ENCODE measurements at places on chromosomes 2 and 18.

DNA sequence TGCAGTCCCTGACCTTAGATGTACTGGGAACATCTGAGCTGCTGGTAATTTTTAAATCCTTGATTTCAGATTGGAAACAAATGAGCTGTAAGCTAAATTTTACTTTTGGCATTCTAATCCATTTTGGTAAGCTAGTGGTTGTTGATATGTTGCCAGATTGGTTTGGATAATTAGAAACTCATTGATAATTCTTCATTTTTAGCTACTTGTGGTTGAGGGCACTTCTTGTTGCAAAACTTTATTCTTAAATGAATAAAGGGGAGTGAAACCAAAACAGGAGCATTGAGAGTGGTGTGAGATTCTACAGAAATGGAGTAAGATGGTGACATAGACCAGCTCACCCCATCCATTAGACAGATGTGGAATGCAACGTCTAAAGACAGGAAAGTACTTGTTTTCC is 64.5 kb downstream of the ITGB1BP1 start:
- DNase-seq: no peak

GRCh38 chr2:78118037-78118436 is 595.9 kb upstream of the LRRTM4 start:
- no peak for DNase-seq

GRCh38 chr2:184359379-184359778 is 238.9 kb upstream of the ZNF804A start:
- DNase-seq: no peak

DNA sequence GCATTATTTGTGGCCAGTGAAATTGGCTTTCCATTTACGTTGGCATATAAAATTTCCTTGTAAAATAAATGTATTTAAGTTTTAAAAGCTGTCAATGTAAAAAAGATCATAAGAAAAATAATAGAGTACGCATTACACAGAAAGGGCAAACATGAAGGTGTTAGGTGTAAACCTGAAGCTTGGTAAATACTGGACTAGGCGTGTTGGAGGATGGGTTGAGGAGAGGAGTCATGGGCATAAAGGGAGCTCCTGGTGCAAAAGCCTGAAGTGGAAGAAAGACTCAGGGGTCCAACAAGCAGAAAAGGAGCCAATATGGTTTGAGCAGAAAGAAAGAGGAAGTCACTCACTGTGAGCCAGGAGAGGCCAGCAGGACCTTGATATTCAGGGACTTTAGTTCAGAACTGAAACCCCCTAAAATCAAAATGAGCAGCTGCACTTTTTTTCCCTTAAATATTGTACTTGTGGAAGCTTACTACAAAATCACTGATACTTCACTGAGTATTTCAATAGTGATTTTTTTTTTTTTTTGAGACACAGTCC is 24.4 kb downstream of the SP5 start:
- DNase-seq: no peak

DNA sequence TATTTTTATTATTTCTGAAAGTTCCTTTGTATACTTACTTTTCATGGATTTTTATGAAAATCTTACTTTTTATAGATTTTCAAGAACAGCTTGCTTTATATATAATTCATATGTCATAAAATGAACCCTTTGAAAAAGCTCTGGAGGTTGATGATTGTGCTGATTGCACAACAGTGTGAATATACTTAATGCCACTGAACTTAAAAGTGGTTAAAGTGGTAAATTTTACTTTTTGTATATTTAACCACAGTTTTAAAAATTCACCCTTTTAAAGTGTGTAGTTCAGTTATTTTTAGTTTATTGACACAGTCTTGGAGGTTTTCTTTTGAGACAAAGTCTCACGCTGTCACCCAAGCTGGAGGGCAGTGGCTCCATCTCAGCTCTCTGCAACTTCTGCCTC is 8.4 kb downstream of the SANBR start:
- no peak for DNase-seq

- no peak for DNase-seq
These were observed 12.0 kb downstream of the ATP6V1B1 start for GRCh38 chr2:70947556-70948184.

GRCh38 chr2:157184161-157184895 is 73.2 kb upstream of the GALNT5 start:
- no peak for DNase-seq

- DNase-seq: no peak
These were observed 5.6 kb downstream of the PAX8 start for GRCh38 chr2:113273027-113273551.

DNA sequence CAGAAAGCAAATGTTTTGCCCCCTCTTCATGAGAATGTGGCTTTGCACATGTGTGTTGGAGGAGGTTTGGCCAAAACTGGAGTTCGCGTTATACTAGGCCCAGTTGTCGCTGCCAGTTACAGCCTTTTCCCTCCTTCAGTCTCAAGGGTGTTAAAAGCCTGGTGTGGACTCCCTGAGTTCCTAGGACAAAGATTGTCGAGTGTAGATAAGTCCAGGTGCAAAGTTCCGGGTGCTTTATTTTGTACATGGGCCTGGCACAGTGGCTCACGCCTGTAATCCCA is 542 bp upstream of the RNF103 start:
- DNase-seq: no peak

DNA sequence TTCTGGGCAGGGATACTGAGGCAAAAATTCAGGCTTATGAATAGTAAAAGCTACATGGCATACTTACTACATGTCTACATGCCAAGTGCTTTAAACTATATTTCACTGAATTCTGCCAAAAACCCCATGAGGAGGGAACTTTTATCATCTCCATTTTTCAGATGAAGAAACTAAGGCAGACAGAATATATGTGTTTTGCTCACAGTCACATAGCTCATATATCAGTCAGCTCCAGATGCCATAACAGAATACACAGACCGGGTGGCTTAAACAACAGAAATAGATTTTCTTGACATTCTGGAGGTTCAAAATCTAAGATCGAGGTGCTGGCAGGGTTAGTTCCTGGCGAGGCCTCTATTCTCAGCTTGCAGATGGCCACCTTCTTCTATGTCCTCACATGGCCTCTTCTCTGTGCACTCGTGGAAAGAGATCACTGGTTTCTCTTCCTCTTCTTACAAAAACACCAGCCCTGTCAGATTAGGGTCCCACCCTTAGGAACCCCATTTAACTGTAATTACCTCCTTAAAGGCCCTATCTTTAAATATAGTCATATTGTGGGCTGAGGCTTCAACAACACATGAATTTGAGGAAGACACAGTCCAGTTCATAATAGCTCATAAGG is 27.1 kb upstream of the CREB1 start:
- DNase-seq: no peak

DNA sequence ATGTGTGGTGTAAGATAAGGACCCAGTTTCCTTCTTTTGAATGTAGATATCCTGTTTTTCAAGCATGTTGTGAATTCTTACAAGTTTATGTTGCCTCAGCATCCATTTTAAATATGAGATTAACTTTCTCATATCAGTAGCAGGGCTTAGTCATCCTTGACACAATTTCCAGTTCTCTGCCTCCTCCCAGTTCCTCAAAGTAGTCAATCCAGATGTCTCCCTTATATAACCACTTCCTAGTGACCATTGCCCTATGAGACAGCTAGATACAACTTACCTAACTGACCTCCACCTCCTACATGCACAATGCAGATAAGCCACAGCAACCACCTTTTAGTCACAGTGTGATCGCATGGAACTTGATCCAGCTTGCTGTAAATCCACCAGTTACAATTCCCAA is 269.2 kb upstream of the ZNF521 start:
- DNase-seq: no peak

- DNase-seq: no peak
These were observed 103.9 kb upstream of the DCC start for GRCh38 chr18:52236131-52236530.

- no peak for DNase-seq
These were observed 15.9 kb downstream of the POLI start for GRCh38 chr18:54284981-54285785.

- no peak for DNase-seq
These were observed 361.5 kb upstream of the RAB12 start for GRCh38 chr18:8247700-8248099.

- DNase-seq: no peak
These were observed 148.5 kb downstream of the MYT1L start for GRCh38 chr2:2182551-2183071.

- DNase-seq: no peak
These were observed 5.7 kb upstream of the GCFC2 start for GRCh38 chr2:75716406-75716805.

GRCh38 chr2:233449921-233450863 is 95.9 kb downstream of the DGKD start:
- DNase-seq: no peak

DNA sequence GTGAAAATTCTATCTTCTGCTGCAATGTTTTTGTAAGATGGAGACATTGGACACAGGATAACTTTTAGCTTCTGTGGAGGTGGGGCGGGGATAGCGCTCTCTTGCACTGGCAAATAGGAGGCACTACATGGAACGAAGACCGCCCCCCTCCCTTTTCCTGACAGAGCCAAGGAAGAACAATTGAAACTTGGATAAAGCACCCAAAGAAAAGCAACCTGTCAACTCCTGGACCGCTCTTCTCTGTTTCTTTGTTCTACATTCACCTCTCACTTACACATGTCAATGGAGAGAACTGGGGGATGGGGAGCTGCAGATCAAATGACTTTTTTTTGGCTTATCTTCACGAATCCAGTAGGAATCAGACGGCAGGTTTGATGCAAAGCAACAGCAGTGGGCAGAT is 126.3 kb upstream of the CHAC2 start:
- DNase-seq: no peak

- no peak for DNase-seq
These were observed 182.5 kb downstream of the TNS1 start for GRCh38 chr2:217820091-217820819.

DNA sequence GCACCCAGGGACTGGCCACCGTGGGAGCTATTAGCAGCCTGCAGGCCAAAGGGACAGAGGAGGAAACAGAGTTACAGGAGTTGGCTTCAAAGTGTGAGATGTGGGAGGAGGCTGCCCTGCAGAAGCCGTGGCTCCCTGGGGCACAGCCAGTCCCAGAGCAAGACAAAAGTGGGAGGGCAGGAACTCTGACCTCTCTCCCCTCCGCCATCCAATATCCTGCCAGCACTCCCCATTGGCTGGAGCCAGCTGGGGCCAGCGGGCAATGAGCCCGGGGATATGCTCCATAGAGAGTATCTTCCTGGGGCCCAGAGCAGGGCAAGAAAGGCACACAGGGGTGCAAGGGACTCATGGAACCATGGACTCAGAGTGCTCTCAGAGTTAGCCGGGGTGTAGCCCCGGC is 143.1 kb downstream of the INHBB start:
- DNase-seq: no peak

GRCh38 chr2:55033076-55033742 is 17.0 kb downstream of the RTN4 start:
- no peak for DNase-seq

GRCh38 chr2:151765760-151766410 is 31.6 kb upstream of the NEB start:
- DNase-seq: no peak

DNA sequence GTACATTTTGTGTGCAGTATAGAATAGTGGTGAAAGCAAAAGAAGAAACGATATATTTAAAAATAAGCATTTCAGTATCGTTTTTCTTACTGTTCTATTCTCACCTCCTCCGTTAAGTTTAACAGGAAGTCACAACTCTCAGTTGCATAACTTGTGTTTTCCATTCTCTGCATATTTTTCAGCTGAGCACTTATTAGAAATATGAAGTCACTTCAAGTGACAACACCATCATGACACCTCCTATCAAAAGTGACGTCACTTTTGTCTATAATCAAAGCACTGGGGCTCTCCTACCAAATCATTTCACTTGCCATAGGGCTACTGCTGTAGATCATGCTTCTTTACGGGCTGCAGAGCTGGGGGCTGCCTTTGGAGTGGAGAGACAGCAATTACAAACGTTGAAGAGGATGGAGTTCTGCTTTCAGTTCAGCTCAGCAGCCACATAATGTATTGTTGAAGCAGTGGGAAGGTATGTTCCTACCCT is 36.3 kb downstream of the STAT4 start:
- DNase-seq: no peak

GRCh38 chr18:35267161-35267651 is 22.8 kb downstream of the ZSCAN30 start:
- no peak for DNase-seq

GRCh38 chr2:101307503-101307902 is 998 bp downstream of the RNF149 start:
- no peak for DNase-seq

DNA sequence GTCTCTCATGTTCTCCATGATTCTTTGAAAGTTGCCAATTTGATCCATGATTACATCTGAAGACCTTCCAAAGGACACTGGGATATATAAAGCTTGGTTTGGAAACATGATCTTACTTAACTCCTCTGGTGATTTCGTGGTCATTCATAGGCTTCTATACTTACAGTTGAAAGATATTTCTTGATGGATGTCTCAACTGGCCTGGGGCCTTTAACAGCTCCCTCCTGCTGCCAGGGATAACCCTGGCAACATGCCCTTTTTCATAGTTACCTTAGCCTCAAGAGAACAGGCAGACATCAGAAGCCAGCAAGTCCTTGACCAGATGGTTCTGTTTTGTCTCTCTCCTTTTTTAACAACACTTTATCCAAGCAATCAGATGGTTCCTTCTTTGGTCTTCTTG is 23.5 kb upstream of the MFF start:
- no peak for DNase-seq

DNA sequence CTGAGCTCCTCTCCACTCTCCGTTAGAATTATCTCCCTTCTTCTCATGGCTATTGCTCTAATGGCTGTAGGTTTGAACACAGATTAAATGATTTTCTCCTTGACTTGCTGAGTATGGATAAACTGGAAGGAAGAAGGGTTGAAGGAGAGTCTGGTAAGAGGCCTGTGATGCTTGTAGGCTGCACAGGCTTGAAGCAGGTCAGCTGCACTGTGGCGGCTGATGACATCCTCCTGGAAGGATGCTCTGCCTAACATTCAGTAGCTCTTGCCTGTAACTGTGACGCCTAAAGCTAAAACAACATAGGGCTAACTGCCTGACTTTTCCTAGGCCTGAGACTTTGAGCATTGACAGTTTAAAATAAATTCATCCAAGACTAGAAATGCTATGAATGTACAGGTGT is 166.3 kb downstream of the MREG start:
- no peak for DNase-seq

DNA sequence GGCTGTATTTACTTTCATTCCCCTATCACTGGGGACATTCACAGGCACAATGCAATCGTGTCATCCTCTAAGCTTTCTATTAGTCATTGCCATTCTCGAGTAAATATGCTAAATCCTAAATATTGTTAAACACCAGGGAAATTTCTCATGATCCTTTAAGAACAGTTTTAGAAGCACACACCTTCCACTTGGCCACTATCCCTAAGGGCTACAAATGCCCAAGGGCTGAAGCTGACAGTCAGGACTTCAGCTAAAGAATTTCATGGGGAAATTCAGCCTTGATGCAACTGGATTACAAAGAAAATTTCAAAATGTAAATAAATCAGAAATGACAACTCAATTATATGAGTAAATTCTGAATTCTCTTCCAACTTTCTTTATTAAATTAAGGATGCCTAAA is 163.1 kb upstream of the PID1 start:
- no peak for DNase-seq

DNA sequence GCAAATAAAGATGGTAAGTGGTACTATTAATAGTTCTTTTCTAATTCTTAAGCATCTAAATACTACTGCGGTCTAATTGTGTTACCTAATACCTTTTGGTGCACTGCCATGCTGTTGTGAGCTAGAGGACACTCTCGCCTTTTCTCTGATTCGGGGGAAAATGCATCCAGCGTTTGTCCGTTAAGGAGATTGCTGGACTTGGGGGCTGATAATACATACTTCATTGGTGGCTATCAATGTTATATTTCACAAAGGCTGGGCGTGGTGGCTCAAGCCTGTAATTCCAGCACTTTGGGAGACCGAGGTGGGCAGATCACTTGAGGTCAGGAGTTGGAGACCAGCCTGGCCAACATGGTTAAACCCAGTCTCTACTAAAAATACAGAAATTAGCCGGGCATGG is 141.7 kb upstream of the TWIST2 start:
- DNase-seq: no peak

All from SHP77 treated with DMSO at 0.1 percent for 48 hours (cell line).